ENCODE measurements at places on chromosomes 5 and 9. TPM values are rescaled to one million over a fixed set of nuclear protein-coding genes. Genes with fewer than 3 reads are reported as not detected.

Gene NFX1
- polyA plus RNA-seq = 19.6 TPM

DNA sequence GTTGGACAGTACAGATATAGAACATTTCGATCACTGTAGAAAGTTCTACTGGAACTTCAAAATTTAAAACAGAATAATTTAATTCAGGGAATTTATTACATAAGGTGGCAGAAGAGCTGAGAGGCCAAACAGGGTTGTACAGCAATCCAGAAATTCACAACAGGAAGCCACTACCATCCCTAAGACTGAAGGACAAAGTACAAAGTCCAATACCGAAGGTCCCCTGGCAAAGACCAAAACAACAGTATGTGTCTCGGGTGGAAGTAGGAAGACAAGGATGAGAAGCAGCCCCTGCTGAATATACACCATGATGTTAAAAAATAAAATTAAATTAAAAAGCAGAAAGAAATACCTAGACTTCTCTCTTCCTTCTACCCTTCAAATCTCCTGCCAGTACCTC, 19.9 kb downstream of the SGTB start:
- peaks cover 9% of the 10 kb centered on the region for H3K4me1 ChIP-seq
- H3K36me3 ChIP-seq = peaks cover 4% of the 10 kb centered on the region
- DNase-seq = no peak
- no peak overlapping the region for H3K27ac ChIP-seq
- H3K27me3 ChIP-seq = no peaks in the 10 kb centered on the region
- H3K4me3 ChIP-seq = no peak overlapping the region

DNA sequence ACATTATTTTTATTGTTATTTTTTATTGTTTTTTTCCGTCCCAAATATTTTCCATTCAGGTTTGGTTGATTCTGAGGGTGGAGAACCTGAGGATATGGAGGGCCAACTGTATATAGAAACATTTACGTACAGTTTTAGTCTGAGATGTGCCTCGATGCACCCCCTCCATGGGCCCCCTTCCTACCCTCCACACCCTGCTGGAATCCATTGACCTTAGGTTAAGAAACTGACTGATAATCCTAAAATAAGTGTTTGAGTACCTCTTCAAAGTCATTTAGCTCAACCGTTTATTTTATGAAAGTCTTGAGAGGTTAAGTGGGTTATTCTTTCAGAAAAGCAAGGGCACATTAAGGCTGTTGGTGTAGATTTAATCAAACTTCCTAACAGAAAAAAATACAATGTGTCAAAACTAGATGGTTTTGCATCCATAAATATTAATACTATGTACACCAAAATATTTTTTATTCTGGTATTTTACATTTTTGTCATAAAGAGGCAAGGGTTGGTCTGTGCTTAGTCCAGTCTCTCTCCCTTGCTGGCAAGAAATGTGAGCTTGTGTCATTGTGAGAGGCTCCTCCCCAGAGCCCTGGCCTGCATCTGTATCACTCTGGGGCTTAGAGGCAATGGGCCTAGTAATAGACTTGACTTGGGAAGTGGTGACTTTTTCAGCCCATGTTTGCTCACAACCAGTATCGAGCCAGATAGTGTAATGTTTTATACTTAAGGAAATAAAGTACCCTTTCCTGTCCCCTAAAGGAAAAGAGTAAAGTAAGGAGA, 15.7 kb downstream of the MTRR start:
- H3K27ac ChIP-seq = no peak overlapping the region
- DNase-seq = no peak
- H3K4me1 ChIP-seq = no peaks in the 10 kb centered on the region
- H3K36me3 ChIP-seq = peaks cover 64% of the 10 kb centered on the region
- no peak overlapping the region for H3K4me3 ChIP-seq

- peaks cover 13% of the 10 kb centered on the region for H3K4me1 ChIP-seq
- H3K36me3 ChIP-seq = no peaks in the 10 kb centered on the region
- H3K4me3 ChIP-seq = no peak overlapping the region
- DNase-seq = no peak
- H3K27ac ChIP-seq = no peak overlapping the region
- H3K27me3 ChIP-seq = no peaks in the 10 kb centered on the region
Measured at GRCh38 chr9:112757282-112757883, 6.8 kb downstream of the SNX30 start.

Gene NSD1
- 9.0 TPM for polyA plus RNA-seq

DNA sequence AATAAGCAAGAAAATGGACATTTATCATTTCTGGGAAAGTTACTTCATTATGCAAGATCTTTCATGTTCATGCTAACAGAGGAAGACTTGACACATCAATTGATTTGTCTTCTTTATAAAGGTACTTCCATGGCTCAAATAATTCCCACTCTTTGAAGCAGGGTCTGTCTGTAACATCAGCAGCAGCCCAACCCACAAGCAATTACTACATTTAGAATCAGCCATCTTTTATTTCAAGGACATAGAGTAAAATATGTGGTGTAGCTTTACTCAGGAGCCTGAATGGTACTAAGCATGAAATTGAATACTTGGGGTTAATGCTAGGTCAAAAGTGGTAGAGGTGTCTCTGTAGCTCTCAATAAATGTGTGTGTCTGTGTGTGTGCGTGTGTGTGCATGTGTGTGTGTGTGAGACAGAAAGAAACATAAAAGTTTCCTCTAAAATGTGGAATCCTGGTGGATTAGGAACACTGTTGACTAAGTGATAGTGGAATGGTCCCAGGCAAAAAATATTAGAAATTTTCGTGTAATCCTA, 581.1 kb downstream of the CAAP1 start:
- H3K27ac ChIP-seq = no peak overlapping the region
- H3K4me3 ChIP-seq = no peak overlapping the region
- no peaks in the 10 kb centered on the region for H3K27me3 ChIP-seq
- DNase-seq = no peak
- no peaks in the 10 kb centered on the region for H3K4me1 ChIP-seq
- H3K36me3 ChIP-seq = no peaks in the 10 kb centered on the region

DNA sequence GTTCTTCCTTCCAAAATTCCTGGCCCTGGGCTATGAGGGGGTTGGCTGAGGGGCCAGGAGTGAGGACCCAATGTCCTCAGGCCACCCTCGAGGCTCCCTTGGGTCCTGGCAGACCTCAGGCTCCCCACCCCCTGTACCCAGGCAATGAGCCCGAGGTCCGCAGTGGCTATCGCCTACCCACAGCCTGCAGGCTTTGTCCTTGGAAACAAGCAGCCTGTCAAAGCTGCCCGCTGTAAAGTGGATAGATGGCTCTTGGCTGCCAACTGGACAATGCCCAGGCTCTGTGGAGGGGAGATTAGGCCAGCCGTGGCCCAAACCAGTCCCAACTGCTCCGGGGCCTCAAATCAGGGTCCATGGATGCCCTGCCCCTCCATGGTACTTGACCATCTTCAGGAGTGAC, 2.2 kb upstream of the ADGRD2 start:
- H3K36me3 ChIP-seq = no peaks in the 10 kb centered on the region
- no peaks in the 10 kb centered on the region for H3K27me3 ChIP-seq
- no peaks in the 10 kb centered on the region for H3K4me1 ChIP-seq
- DNase-seq = no peak
- H3K27ac ChIP-seq = no peak overlapping the region

Gene ZNF454
- polyA plus RNA-seq = 0.15 TPM

DNA sequence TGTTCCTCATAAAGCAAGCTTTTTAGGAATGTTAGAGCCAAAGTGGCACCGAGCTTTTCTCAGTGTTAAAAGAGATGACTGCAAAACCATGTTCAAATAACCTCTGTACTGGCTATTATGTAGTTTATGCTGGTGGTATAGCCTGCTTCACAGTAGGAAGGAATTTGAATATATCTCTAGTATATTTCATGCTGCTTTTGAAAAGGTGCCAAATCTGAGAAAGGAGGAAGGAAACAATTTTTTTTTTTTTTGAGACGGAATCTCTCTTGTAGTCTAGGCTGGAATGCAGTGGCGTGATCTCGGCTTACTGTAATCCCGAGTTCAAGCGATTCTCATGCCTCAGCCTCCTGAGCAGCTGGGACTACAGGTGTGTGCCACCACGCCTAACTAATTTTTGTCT, 13.5 kb downstream of the CREBRF start:
- H3K27ac ChIP-seq = no peak overlapping the region
- no peaks in the 10 kb centered on the region for H3K4me1 ChIP-seq
- no peaks in the 10 kb centered on the region for H3K27me3 ChIP-seq
- no peak for DNase-seq
- H3K4me3 ChIP-seq = no peak overlapping the region

Gene IL31RA
- 0.24 TPM for polyA plus RNA-seq

GRCh38 chr5:64331597-64332277, 166.1 kb downstream of the RNF180 start:
- no peaks in the 10 kb centered on the region for H3K27me3 ChIP-seq
- H3K4me1 ChIP-seq = no peaks in the 10 kb centered on the region
- no peaks in the 10 kb centered on the region for H3K36me3 ChIP-seq
- no peak overlapping the region for H3K4me3 ChIP-seq
- no peak for DNase-seq

DNA sequence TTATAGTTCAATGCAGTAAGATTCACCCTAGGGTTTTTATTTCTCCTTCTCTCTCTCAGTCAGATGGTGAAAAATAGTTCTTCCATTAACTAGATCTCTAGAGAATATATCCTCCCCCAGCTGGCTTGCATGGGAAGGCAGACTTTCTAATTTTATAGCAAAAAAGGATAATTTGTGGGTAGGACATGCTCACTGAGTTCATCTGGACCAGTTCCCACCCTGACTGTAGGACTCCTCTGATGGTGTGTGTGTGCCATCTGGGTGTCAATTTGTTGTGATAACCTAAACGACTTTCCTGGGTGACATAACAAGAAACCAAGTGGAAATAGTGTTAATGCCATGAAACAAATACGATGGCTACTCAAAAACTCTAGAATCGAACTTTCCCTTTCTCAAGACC, 44.9 kb downstream of the APBA1 start:
- no peaks in the 10 kb centered on the region for H3K36me3 ChIP-seq
- H3K4me1 ChIP-seq = no peaks in the 10 kb centered on the region
- no peaks in the 10 kb centered on the region for H3K27me3 ChIP-seq

DNA sequence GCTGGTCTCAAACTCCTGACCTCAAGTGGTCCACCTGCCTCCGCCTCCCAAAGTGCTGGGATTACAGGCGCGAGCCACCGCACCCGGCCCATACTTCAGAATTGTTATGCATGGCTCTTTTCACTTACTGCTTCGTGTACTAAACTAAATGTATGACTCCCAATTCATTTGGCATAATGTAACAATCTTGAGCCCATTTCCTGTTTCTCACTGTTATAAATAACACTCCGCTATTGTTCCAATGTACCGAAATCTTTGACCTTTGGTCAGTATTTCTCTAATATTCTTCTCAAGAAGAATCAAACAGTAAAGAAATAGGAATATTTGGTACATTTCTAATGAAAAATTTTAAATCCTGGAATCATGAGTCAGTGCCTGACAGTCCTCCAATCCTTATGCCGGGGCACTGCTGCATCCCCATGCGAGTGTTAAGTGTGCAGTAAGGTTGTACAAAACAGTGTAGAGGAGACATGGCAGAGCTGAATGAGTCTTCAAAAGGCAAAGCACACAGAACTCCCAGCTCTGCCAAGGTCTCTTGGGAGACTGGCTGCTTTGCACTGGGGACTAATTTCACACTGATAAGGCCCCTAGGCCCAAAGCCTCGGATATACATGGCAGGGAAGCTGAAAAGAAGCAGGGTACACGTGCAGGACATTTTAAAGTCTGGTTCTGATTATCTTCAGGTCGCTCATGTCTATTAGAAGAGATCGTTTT, 58.4 kb downstream of the HABP4 start:
- H3K4me3 ChIP-seq = no peak overlapping the region
- H3K27me3 ChIP-seq = no peaks in the 10 kb centered on the region
- H3K27ac ChIP-seq = no peak overlapping the region
- DNase-seq = no peak
- H3K4me1 ChIP-seq = peaks cover 8% of the 10 kb centered on the region

Gene NUDT12
- polyA plus RNA-seq = 4.9 TPM

DNA sequence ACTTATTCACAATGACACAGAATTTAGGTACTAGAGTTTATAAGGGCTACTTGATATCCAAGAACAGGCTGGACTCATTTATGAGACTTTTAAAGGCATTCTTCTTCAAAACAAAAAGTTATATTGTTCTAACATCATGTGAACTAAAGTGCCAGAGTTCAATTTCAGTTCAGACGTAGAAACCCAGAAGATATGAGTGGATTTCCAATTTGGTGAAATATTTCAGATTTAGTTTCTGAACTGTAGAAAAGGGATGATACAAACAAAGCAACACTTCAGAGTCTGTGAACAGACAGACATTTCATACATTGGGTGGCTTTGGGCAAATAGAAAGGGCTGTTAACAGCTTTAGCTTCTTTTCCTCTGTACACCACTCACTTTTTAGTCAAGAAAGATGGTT, 384.0 kb downstream of the NR2F1-AS1 start:
- no peaks in the 10 kb centered on the region for H3K27me3 ChIP-seq
- H3K36me3 ChIP-seq = peaks cover 3% of the 10 kb centered on the region
- H3K4me1 ChIP-seq = peaks cover 10% of the 10 kb centered on the region

DNA sequence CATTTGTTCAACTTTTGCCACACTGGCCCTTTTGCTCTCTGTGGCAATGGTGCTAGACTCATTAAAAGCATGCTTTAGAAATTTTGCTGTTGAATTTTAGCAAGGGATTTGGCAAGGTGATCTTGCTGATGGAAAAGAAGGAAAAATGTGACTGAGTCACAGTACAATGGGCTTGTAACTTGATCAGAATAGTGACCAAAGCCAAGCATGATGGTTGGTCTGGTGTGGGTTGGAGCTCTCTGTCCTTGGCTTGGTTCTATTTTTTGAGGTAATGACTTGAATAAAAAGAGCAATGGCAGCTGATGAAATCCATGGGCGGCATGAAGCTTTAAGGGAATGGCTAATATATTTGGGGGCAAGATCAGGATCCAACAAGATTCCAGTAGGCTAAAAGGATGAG, 114.4 kb upstream of the ZNF366 start:
- no peak overlapping the region for H3K27ac ChIP-seq
- H3K4me1 ChIP-seq = peaks cover 13% of the 10 kb centered on the region
- no peak overlapping the region for H3K4me3 ChIP-seq
- no peaks in the 10 kb centered on the region for H3K36me3 ChIP-seq

- H3K4me3 ChIP-seq = no peak overlapping the region
- no peak overlapping the region for H3K27ac ChIP-seq
- no peak for DNase-seq
- no peaks in the 10 kb centered on the region for H3K27me3 ChIP-seq
Measured at GRCh38 chr5:63323926-63324325, 638.3 kb downstream of the HTR1A start.

- H3K36me3 ChIP-seq = no peaks in the 10 kb centered on the region
- no peaks in the 10 kb centered on the region for H3K27me3 ChIP-seq
- DNase-seq = no peak
- H3K27ac ChIP-seq = no peak overlapping the region
Measured at GRCh38 chr9:118367383-118367782, 663.2 kb downstream of the TLR4 start.

Gene RLN2
- 0.50 TPM for polyA plus RNA-seq

- DNase-seq = peak; percentile 20
- no peak overlapping the region for H3K27ac ChIP-seq
- no peaks in the 10 kb centered on the region for H3K27me3 ChIP-seq
- H3K4me1 ChIP-seq = no peaks in the 10 kb centered on the region
Measured at GRCh38 chr5:24110004-24110615, 534.7 kb downstream of the CDH10 start.

- no peaks in the 10 kb centered on the region for H3K36me3 ChIP-seq
- DNase-seq = peak; percentile 45
- no peak overlapping the region for H3K27ac ChIP-seq
- peaks cover 24% of the 10 kb centered on the region for H3K4me1 ChIP-seq
- no peaks in the 10 kb centered on the region for H3K27me3 ChIP-seq
- H3K4me3 ChIP-seq = no peak overlapping the region
Measured at GRCh38 chr5:143106174-143106573, 297.3 kb downstream of the NR3C1 start.

Measured in SK-N-SH (cell line).